Cortex of kidney (tissue), 1 donor: ENCODE measurements at places on chromosomes 13 and 19.

DNA sequence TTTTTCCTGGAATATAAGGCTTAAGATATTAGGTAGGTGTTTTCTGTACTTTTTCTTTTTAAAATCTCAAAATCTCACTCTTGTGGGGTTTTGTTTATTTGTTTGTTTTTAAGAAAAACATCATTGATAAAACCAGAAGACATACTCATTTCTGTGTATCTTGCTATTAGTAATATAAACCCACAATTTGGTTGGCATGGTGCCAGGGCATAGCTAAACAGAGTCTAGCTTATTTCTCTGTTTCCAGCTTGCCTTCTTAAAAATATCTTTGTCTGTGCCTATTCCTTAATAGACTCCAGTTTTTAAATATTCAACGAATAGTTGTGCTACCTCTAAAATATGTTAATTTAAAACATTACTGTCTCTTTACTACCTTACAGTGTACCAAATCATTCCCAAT is 1121.9 kb upstream of the PCDH20 start:
- DNase-seq, result no peak

DNA sequence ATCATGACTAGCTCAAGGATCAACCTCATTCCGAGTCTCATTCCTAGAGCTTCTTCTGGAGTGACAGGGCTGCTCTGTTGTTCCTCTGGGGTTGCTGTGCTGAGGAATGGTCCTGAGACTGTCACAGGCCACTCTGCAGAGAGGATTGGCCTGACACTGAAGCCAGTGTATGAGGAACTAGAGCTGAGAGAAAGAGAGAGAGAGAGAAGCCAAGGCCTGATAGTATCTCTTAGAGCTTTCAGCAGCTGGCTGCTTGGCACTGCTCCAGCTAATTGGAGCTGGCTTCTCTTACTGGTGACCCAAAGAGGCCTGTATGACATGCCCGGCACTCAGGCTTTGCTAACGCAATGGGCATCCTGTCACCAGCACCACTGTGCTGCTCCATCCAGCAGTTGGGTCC is 73.4 kb upstream of the FLT1 start:
- DNase-seq, result no peak

DNA sequence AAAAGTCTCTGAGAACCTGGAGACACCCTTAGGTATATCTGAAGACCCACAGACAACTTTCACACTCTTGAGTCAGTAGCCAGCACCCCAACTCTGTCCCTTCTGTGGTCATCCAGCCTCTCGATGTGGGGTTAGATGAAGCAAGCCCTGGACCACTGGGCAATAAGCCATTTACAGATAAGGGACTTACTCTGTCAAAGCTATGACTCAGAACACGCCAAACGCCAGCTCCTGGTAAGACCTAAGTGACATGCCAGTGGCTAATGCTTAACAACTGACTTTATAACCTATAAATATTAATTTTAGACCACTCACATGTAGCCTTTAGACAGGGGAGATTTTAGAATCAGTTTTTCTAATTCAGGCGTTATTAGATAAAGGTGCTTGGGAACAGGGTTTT is 85.7 kb downstream of the SHISA2 start:
- DNase-seq, result no peak

- DNase-seq, result no peak
These were observed 154.5 kb downstream of the DCT start for GRCh38 chr13:94324767-94325540.

GRCh38 chr13:32661685-32662084 is 75.4 kb downstream of the PDS5B start:
- no peak for DNase-seq

- DNase-seq, result no peak
These were observed 60.9 kb upstream of the RANBP3 start for GRCh38 chr19:6038634-6039405.

- no peak for DNase-seq
These were observed 105.3 kb downstream of the SPACA7 start for GRCh38 chr13:112481458-112481857.

DNA sequence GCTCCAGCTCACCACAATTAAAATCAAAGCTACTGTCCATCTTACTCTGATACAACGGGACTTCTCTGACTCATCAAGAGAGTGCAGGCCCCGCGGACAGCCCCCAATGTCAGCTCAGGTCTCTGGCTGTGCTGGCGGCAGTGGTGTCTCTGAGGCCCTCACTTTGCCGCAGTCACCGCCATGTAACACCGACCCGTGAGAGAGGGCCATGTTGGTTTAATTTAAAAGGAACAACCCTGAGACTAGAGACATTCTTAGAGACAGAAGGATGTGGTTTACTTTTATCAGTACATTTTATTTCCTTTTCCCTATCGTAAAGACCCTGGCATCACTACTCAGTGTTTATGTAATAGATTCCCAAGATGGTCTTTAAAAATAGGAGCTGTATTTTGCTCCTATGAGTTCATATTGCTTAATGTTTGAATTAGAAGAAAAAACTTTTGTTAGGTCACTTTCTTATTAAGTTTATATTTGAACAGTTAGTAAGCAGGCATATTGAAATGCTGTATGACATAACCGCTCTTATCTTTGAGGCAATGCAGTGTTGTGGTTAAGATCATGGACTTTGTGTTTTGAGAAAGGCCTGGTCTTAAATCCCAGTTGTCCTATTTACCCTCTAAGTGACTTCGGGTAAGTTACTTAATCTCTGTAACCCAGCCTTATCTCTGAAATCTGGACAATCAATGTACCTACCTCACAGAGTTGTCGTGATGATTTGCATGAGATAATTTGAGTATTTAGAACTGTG is 23.4 kb downstream of the DGKH start:
- no peak for DNase-seq

GRCh38 chr13:44873461-44873860 is 115.8 kb downstream of the NUFIP1 start:
- no peak for DNase-seq

- DNase-seq, result no peak
These were observed 42.8 kb downstream of the GAS6 start for GRCh38 chr13:113820813-113821651.

DNA sequence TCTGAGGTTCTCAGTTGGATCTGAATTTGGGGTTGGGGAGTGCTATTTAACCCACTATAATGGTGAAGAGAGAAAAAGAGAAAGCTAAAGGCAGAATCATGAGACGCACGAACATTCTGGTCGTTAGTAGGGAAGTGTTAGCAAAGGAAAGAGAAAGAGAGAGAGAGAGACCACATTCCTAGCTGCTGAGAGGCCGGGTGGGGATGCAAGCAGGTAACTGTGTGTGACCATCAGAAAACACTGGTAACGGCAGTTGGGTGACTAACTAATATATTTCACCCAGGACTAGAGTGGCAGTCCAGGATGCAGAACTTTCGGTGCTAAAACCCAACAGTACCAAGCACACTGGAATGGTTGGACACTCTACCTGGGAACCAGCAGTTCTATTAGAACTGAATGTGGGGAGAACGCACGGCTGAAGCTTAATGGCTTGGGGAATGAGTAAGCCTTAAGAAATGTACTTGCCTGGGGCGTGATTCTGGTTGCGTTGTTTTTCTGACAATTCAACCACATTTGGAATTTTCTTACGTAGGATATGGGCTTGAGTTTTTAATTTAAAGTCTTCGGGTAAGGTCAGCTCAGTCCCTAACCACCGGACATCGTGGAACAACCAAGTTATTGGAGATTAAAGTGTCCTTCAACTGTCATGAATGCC is 130.2 kb downstream of the DNAJC15 start:
- DNase-seq, result no peak

GRCh38 chr19:15618321-15618720 is 3.3 kb downstream of the CYP4F8 start:
- no peak for DNase-seq

DNA sequence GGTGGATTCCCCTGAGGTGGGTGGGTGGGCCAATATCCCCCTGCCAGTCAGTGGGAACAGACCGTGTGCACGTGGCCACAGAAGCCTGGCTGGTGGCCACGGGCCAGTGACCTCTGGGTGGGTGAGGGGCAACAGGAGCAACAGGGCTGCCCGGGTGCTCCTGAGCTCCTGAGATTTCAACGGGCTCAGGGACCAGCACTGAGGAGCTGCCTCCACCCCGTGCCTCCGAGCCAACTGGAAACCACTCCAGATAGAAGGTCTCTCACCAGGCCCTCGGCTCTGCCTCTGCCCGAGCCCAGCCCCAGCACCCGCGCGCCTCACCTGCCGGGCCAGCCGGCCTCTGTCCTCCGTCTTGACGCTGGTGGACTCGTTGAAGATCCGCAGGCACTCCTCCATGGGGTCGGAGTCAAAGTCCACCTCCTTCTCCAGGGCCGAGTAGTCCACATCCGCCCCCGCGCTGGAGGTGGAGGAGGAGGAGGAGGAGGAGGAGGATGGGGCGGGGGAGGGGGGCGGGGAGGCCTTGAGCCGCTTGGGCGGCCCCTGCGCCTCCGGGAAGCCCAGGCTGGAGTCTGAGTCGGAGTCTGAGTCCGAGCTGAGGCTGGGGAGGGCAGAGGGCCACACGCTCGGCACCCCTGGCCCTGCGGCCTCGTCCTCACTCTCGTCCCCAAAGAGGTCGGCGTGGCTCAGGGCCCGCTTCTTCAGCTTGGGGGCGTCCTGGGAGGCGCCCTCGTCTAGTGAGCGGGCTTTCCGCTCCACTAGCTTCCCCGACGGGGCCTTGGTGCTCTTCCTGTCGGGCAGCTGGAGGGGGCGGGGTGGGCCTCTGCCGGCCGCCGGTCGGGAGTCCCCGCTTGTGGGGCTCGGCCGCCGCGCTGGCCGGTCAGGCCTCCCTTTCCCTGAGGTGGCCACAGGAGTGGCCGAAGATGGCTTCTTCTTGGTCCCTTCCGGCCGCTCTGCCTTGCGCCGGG is 14.8 kb upstream of the ATP8B3 start:
- no peak for DNase-seq

- DNase-seq, result no peak
These were observed 37.5 kb downstream of the RFC3 start for GRCh38 chr13:33855371-33855895.

- DNase-seq, result no peak
These were observed 15.4 kb downstream of the COMP start for GRCh38 chr19:18775586-18776287.

DNA sequence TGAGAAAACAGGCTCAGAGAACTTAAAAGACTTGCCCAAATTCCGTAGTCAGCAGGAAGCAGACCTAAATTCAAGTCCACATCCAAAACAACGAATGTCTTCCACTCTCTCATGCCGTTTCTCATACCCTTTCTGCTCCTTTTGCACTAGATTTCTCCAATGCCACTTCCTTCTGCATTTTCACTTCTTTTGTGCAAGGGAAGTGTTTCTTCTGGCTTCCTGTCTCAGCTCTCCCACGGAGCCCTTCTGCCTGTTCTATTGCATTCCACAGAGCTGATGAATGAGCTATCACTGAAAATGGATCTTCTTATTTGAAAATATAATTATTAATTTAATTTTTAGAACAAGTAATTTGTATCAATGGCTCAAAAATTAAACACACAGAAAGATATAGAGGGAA is 56.1 kb upstream of the STK24 start:
- DNase-seq, result no peak

DNA sequence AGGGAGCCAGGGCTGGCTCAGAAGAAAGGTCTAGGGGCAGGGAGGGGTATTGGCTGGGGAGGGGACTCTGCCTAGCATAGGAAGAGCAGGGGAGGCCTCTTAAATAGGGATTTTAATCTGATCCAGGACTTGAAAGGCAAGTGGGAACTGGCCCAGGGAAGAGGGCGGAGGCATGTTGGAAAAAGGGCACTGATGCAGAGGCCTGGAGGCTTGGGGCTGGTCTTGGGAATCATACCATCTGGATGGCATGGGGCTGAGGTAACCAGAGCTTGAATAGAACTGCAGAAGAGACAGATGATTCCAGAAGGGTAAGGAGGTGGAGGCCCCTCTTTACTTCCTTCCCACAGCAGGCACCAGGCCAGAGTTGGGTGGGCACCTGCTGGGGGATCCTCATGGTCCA is 29.1 kb downstream of the CERS4 start:
- no peak for DNase-seq

DNA sequence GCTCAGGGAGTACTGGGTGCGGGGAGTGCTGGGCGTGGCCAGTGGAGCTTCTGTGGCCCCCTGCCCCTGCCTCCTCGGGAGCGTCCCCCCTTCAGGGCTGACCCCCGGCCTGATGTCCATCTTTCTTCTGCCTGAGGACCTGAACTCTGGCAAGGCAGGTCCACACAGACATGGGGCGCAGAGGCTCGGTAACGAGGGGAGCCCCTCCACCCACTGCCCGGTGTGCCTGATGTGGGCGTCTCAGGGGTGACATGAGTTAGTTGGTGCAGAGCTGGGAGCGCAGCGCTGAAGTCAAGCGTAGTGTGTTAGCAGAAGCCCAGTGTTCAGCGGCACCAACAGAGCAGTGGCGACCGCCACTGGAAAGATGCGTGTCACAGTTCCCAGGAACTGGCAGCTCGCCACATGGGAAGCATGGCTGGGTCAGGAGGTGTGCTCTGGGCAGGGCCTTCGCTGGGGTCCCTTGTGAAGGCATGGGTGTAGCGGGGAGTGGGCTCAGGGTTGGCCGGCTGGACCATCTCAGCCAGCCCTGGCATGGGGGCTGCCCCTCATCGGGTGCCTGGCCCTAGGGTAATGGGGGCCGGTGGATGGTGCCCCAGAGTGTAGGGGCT is 11.5 kb downstream of the THOP1 start:
- no peak for DNase-seq

DNA sequence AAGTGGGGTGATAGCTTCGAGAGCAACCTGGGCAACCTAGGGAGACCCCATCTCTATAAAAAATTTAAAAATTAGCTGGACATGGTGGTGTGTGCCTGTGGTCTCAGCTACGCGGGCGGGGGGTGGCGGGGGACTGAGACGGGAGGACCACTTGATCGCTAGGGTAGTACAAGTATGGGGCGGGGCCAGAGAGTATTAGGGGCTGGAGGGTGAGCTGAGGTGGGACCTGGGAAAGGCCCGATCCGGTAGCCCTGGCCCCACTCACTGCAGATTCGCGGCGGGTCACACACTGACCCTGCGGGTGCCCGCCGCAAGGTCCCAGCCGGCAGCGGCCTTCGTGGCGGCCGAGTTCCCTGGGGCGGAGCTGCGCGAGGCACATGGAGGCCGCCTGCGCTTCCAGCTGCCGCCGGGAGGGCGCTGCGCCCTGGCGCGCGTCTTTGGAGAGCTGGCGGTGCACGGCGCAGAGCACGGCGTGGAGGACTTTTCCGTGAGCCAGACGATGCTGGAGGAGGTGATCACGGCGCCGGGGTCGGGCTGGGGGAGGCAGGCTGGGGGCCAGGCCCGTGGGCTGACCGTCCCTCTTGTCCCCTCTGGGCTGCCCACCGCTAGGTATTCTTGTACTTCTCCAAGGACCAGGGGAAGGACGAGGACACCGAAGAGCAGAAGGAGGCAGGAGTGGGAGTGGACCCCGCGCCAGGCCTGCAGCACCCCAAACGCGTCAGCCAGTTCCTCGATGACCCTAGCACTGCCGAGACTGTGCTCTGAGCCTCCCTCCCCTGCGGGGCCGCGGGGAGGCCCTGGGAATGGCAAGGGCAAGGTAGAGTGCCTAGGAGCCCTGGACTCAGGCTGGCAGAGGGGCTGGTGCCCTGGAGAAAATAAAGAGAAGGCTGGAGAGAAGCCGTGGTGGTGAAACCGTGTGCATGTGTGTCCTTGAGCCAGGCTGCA is 2.0 kb upstream of the ARHGAP45 start:
- no peak for DNase-seq
